ENCODE measurements at places on chromosomes 16 and 17. TPM values are rescaled to one million over a fixed set of nuclear protein-coding genes. Genes with fewer than 3 reads are reported as not detected.
A peak's percentile ranks its signal among the peaks of the same experiment; 100 is the strongest.

Gene TRPV3
- total RNA-seq, result 13.5 TPM

DNA sequence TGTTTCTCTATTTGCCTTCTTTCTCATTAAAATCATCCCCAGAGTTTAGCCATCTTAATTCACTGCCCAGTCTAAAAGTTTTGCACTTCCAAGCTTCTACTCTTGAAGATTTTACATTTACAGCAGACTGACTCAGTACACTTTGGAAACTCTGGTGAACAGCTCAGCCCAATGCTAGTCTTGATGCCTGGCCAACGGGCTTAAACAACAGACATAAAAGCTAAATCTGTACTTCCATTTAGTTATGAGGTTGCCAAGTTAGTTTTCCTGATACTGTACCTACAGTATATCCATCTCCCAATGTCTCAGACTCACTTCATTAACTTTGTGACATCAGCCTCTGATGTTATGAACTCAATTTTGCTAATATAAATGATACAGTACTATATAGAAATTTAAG lies 891.8 kb upstream of the SOX9 start:
- DNase-seq, result no peak

Gene KRT17
- total RNA-seq, result 1,205 TPM

DNA sequence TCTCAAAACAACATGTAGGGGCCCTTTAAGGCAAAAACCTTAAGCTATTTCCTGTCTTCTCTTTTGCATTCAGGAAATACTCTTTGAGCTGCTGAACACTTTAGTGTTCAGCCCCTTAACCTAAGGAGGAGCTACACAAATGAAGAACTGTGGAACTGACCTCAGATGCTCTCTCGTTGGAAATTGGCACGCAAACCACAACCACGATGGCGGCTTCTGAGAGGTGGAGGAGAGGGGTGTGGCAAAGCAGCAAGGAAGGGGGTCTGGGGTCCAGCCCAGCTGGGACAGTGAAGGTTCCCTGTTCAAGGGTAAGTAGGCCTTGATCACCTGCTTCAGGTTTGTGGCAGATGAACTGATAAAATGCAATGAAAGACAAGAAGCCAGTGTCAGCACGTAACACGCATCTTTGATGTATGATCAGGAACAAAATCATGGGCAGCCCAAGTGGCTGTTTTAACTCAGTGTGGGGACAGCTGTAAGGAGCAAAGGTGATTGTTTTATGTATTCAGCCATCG lies 291.6 kb upstream of the TNRC6C start:
- DNase-seq, result no peak

DNA sequence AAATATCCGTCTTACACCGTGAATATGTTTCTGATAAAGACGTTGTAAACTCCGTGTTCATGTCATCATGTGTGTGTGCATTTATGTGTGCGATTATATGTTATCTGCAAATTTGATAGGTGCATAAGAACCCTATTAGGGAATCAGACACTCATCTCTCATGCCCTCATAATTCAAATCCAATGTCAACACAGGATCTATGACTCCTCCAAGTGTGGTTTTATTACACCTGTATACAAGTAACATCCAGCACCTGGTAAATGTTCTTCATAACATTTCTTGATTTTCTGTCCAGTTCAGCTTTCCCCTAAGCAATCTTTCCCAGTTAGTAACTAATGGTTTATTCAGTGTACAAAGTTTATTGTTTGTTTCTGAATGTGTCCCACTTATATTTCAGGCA lies 681.9 kb downstream of the CDH11 start:
- no peak for DNase-seq

Gene KRT33B
- total RNA-seq, result 7.7 TPM

Gene KCNG4
- not detected for total RNA-seq

GRCh38 chr17:82794781-82795482 lies 43.1 kb downstream of the TBCD start:
- peak; percentile 24 for DNase-seq

Gene TUBB3
- total RNA-seq, result 7.6 TPM

Gene TBC1D3G
- total RNA-seq, result not detected

- no peak for DNase-seq
Measured at GRCh38 chr17:7721612-7722011, 4.1 kb downstream of the DNAH2 start.

- no peak for DNase-seq
Measured at GRCh38 chr17:82380860-82381702, 9.5 kb downstream of the UTS2R start.

GRCh38 chr17:13594762-13595598 lies 6.7 kb downstream of the HS3ST3A1 start:
- peak; percentile 69 for DNase-seq

GRCh38 chr16:86521236-86522197 lies 11.2 kb downstream of the FOXF1 start:
- no peak for DNase-seq

Gene FOXK2
- 25.4 TPM for total RNA-seq

DNA sequence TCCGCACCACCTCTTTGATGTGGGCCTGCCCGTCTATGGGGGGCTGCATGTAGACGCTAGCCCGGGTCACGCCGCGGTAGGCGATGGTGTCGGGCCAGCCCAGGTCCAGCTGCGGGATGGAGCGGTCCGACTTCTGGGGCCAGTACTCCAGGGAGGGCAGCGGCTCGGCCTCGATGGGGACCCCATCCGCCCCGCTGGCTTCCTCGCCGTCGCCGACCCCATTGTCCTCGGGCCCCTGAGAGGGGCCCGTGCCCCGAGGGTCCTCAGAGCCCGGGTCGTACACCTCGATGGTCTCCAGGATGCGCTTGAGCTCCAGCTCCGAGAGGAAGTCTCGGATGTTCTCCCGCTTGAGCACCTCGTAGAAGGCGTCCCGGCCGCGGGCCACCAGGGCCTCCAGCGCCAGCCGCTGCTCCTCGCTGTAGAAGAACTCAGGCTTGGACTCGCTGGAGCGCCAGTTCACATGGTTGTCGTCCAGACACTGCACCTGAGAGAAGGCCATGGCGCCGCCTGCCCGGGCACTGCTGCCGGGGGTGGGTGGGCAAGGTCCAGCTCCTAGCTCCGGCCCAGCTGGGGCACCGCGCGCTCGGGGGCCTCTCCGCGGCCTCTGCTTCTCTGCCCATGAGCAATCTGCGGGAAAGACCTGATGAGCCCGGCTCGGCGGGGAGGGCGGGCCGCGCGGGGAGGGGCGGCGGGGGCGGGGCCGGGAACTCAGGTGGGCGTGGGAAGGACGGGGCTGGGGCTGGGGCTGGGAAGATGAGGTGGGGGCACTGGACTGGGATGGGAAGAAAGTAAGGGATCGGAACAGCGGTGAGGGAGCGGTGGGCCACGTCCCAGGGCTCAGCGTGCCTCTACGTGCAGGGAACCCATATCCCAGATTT lies 782 bp downstream of the FAM83G start:
- DNase-seq, result no peak

Gene MT1M
- 1.5 TPM for total RNA-seq

Gene OTOA
- total RNA-seq, result 0.10 TPM

DNA sequence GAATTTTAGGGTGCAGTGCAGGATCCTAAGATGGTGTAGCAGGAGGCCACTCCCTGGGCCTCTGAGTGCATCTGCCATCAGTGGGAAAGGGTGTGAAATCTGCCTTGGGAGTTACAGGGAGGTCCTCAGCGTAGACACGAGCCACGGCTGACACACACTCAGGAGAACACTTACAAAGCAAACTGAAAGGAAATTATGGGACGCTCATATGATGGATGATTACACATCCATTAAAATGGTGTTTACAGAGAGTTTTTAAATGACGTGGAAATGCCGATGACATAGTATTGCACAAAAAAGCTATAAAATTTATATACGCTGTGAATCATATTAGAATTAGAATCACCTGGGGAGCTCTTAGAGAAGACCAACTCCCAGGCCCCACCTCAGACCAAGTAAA lies 175.2 kb downstream of the CCDC182 start:
- DNase-seq, result no peak

- DNase-seq, result no peak
Measured at GRCh38 chr17:32261936-32262510, 3.6 kb upstream of the RHBDL3 start.

Gene CAPNS2
- 71.3 TPM for total RNA-seq

GRCh38 chr16:30996324-30996984 lies 11.4 kb downstream of the HSD3B7 start:
- no peak for DNase-seq

Gene MEFV
- 1.8 TPM for total RNA-seq

- peak; percentile 57 for DNase-seq
Measured at GRCh38 chr17:50190293-50190602, 11.2 kb downstream of the COL1A1 start.

DNA sequence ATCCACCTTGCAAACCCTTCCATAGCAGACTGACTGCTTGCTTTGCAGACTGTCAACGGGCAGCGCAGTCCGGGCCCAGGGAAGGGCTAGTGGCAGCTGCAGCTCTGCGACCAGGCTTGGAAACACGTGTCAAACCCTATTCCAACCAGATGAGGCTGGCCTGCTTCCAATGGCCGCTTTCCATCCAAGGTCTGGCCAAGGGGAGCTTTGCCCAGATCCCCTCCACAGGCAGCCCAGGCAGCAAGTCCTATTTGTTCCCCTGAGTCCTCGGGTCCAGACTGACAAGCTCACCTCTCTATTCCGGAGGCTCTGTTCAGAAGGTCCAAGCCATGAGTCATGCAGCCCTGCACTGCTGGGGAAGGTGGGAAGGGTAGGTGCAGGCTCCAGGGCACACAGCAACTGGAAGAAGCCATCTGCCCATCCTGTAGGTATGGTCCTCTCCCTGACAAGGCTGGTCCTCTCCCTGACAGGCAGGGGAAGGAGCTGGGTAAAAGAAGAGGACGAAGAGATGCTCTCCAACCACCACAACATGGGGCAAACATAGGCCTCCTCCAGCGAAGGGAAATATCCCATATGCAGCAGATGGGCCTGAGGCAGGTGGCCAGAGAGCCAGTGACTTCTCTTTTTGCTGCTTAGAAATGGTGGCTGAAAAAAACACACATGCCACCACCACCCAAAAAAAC lies 22.6 kb upstream of the AXIN2 start:
- no peak for DNase-seq

DNA sequence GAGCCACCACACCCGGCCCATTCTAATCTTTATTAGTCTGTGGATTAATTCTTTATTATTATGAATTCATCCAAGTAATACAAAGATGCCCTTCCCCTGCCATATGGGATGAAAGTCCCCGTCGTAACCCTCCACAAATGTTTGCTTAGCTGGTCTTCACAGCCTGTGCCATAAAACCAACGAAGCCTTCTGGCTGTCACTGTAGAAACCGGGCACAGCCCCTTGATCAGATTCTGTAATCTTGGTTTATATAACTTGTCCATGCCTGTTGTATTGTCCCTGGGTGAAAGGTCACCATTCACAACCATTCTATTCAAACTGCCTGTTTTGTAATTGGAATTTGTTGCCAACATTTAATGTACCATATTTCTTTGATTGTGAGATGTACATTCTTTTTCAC lies 66.5 kb downstream of the ATP2C2 start:
- no peak for DNase-seq

DNA sequence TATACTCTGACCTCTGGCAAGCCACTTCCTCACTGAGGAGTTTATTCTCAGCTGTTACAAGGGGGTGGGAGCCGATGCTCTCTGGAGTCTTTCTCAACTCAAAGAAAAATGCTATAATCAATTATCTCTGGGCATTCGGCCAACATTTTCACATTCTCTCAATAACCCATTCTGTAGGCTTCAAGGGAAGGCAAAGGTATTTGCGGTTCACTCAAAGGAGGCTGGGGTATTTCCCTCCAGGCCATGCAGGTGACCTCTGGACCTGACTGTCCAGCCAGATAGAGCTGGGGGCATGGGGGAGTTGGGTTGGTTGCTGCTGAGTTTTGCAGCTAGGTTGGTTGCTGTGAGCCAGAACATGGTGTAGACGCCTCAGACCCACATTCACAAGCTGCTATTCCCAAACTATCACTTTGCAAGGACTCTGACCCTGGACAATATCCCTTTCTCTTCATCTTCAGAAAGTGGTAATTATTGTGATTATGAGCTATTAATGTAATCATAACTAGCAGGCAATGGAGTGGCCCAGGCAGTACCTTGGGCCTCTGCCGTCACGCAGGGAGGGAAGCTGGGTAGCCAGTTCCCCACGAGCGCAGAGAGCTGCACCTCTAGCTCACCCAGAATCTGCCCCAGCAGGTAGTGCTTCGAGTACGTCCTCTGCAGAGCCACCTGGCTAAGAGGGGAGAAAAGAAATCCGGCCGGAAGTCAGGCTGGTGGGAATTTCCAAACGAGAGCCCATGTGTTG lies 42.1 kb downstream of the AIPL1 start:
- DNase-seq, result no peak

Gene PPY
- total RNA-seq, result not detected

- DNase-seq, result no peak
Measured at GRCh38 chr17:43588121-43588520, 42.0 kb upstream of the ETV4 start.

GRCh38 chr17:49760932-49761558 lies 2.9 kb downstream of the FAM117A start:
- DNase-seq, result no peak

GRCh38 chr17:50096092-50096491 lies 941 bp downstream of the PDK2 start:
- no peak for DNase-seq

GRCh38 chr17:27545562-27546229 lies 85.3 kb upstream of the LGALS9 start:
- no peak for DNase-seq

DNA sequence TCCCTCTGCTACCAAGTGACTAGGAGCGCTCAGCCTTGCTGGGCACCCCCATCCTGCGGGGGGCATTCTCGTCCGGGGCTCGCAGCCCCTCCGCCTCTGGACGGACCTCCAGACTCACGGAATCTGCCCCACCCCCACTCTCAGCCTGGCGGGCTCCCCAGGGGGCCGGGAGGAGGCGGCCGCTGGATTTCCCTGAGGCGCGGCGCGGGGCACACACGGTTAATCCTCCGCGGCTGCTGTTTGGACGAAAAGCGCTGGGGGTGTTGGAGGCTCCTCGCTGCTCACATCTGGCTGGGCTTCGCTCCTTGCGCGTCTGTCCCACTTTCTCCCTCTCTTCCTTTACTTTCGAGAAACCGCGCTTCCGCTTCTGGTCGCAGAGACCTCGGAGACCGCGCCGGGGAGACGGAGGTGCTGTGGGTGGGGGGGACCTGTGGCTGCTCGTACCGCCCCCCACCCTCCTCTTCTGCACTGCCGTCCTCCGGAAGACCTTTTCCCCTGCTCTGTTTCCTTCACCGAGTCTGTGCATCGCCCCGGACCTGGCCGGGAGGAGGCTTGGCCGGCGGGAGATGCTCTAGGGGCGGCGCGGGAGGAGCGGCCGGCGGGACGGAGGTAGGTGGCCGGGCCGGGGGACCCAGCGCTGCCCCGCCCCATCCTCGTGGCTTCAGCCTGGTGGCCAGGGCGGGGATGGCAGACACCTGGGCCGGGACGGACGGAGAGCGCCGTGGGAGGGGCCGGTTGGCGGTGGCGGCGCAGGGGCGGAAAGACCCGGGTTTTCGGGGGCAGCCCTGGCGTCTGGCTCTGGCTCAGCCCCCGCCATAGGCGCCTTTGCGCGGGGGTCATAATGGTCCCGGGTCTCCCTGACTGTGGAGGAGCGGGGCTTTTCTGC lies at the start of gene C1QTNF1:
Gene C1QTNF1 (plus strand): TSS at position 284 of the 886 bp plus-strand sequence. CDS start 19,800 bp downstream, outside the sequence.
- peak; percentile 59 for DNase-seq

GRCh38 chr16:84234321-84235241 lies 5.2 kb downstream of the KCNG4 start:
- DNase-seq, result no peak

DNA sequence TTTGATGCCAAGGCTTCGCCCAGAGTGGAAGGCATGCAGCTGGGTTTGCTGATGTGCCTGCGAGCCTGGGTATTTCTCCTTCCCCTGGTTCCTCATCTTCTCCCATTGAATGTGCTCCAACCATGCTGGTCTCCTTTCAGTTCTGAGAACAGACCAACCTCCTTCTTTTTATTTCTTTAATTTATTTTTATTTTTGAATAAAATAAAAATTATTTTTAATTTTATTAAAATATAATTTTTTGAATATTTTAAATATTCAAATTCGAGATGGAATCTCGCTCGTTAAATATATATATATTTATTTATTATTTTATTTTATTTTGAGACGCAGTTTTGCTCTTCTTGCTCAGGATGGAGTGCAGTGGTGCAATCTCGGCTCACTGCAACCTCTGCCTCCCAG lies 30.2 kb upstream of the GPRC5B start:
- no peak for DNase-seq

All from skin of body (tissue), 3 donors.